ENCODE measurements at places on chromosomes 7 and 10.

DNA sequence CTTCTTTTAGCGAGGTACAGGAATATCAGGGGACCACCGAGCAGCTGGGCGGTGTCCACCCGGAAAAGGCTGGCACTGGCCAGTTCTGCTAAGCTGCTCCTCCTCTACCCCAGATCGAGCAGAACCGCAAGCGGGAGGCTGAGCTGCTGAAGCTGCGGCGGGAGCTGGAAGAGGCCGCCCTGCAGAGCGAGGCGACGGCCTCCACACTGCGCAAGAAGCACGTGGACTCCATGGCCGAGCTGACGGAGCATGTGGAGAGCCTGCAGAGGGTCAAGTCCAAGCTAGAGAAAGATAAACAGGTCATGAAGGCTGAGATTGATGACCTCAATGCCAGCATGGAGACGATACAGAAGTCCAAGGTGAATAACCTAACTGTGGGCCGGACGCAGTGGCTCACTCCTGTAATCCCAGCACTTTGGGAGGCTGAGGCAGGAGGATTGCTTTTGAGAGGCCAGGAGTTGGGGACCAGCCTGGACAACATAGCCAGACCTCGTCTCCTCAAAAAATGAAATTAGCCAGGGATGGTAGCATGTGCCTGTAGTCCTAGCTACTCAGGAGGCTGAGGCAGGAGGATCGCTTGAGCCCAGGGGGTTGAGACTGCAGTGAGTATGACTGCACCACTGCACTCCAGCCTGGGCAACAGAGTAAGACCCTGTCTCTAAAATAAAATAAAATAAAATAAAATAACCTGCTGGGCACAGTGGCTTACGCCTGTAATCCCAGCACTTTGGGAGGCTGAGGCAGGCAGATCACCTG, 15.3 kb downstream of the MYH16 start:
- DNase-seq = no peak

- no peak for DNase-seq
Observed at GRCh38 chr7:36668750-36669149, 55.5 kb downstream of the AOAH start.

DNA sequence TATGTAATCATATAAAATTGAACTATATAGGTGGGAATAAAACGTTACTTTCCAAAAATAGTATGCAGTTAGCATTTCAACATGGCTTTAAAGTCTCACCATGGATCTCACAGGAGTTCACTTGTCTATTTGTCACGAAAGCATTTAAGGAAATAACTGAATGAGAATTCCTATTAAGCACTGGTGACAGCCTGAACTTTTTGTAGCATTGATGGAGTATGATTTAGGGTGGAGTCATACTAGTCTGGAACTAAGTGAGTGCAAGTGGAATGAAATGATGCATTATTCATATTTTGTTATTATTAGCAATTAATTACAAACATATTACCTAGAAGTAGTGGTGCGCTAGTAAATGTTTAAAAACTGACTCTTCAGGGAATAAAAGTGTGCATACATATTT, 26.0 kb upstream of the HIBADH start:
- no peak for DNase-seq

- DNase-seq = no peak
Observed at GRCh38 chr7:158194365-158194900, 393.2 kb downstream of the PTPRN2 start.

DNA sequence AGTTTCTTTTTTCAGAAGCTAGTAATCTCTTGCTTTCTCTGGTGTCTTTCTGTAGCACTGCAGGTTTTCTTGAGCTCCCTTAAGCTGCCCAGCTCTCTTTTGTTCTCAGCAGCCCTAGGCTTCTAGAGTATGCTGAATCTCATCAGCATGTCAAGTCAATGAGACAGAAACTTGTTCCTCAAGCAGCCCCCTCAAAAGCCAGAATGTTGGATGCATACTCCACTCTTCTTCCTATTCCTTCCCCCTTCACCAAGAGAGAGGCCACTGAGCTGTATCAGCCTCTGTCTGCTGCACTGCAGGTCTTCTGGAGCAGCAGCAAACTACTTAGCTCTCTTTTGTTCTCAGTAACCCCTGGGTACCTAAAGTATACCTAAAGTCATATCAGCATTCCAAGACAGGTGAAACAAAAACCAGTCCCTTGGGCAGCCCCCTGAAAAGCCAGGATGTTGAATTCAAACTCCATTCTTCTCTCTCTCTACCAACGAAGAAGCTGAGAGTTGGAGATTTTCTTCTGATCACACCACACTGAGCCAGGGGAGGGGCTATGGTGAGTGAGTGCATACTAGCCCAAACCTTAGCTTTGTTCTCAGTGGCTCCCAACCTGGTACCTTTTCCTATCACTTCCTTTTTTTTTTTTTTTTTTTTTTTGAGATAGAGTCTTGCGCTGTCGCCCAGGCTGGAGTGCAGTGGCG, 73.3 kb upstream of the WAC start:
- DNase-seq = no peak

GRCh38 chr7:55438757-55439525, 73.8 kb downstream of the LANCL2 start:
- peak; percentile 81 for DNase-seq

Data from NCI-H1105 (cell line).